ENCODE measurements at places on chromosomes 5 and 9.

- DNase-seq, result no peak
Observed at GRCh38 chr5:108681079-108681921, 66.4 kb upstream of the FER start.

GRCh38 chr5:139636207-139636792 lies 11.8 kb upstream of the CXXC5 start:
- DNase-seq, result no peak

- no peak for DNase-seq
Observed at GRCh38 chr5:5383461-5383860, 39.0 kb upstream of the ICE1 start.

DNA sequence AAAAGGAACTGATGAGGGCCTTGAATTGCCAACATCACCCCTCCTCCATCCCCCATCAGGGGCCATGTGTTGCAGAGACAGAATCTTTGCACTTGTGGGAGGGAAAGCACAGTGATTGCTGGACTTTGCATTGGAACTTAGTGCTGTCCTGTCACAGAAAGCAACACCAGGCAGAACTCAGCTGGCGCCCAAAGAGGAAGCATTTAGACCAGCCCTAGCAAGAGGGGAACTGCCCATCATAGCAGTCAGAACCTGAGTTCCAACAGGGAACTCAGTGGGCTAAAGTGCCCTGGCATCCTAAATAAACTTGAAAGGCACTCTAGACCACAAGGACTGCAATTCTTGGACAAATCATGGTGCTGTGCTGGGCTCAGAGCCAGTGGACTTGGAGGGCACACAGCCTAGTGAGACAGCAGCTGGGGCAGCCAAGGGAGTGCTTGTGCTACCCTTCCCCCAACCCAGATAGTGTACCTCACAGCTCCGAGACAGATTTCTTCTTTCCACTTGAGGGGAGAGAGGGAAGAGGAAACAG lies 128.1 kb downstream of the ACTL7B start:
- no peak for DNase-seq

DNA sequence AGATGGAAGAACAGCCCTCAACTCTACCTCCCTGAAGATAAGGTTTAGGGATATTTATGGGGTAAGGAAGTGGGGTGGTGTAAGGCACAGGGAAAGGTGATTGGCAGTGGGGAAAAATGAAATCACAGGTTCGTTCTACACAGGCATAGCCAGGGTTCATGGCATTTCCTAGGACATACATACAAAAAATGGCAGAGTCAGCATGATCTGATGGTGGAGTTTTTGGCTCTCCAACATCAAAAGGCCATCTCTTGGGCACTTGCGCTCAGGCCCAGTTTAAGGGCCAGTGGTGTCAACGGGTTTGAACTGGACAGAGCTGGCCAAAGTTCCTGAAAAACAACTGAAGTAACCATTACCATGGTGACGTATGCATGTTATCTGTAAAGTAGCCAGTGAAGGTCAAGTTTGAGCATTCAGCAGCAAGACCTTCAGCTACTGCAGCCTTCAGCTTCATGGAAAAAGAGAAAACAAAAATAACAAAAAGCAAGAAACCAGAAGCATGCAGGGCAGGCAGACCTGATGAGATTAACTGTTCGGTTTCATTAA lies 92.8 kb downstream of the SMARCA2 start:
- DNase-seq, result no peak

DNA sequence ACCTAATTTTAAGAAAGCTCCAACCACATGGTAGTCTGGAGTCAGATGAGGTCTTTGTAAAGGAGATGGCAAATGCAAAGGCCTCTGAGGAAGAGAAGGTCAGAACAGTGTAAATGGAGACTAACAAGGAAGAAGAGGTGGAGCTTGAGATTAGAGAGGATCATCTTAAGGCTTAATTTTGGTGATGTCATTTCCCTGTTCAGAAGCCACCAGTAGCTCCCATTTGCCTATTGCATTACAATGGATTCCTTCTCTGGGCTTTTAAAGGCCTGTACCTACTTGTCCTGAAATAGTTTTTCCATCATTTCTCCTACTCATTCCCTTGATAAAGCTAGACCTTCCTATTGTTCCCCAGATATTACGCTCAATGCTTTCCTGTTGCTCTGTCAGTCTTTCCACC lies 16.1 kb downstream of the PCSK5 start:
- DNase-seq, result no peak

DNA sequence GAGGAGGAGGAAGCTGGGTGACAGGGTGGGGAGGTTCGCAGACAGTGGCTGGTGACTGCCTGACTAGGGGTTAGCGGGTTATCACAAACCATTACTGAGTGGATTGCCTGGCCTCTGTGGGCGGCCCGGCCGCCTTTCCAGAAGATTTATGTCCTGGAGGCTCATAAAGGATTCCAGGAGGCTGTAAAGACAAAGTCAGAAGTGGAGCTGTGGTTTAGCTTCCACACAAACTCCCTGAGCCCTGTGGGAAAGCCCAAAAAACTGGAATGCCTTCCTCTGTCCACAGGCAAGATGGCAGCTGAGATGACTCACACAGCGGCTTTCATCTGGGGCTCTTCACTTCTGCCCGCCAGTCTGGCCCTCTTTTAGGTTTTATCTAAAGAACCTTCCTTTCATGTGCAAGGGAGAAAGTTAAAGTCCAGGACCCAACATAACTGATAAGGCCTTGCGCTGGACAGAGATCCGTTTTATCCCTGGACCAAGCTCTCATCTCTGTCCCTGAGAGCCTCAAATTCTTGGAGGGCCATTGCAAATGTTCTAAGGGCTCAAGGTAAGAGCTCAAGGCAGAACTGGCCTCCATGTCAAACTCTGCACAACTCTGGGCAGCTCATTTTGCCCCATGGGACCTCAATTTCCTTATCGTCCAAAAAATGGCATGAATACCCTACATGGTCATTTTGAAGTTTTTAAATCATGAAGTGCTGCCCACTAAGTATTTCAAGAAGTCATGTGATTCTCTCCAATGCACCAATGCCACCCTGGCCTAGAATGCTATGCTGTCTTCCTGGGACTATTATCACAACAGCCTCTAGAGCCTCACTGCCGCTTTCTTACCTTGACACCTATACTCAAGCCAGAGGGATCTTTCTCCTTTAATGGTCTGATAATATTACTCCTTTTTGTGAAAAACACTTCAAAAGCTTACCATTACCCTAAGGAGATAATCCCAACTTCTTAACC lies 249.4 kb upstream of the TRIM32 start:
- DNase-seq, result no peak

DNA sequence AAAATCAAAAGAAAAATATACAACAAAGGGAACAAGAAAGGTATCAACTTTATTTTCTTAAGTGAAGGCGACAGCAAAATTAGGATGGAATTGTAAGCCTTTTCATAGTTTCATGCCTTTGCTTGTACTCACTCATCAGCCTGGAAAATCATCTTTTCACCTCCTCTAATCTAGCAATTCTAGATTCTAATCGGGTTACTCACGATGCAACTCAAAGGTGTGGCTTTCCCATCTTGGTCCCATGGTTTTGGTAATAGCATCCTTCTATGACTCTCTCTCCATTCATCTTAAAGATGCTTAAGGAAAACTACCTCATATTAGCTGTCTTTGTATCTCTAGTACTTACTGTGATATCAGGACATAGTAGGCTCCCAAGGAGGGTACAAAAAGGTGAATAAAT lies 30.5 kb downstream of the DNAH5 start:
- DNase-seq, result no peak

GRCh38 chr9:114791312-114791711 lies 14.5 kb downstream of the TNFSF15 start:
- no peak for DNase-seq

- DNase-seq, result no peak
Observed at GRCh38 chr9:130986356-130986965, 22.5 kb upstream of the LAMC3 start.

- no peak for DNase-seq
Observed at GRCh38 chr5:87572090-87572489, 159.4 kb upstream of the CCNH start.

- DNase-seq, result no peak
Observed at GRCh38 chr5:39189292-39189955, 29.9 kb downstream of the FYB1 start.

GRCh38 chr9:33638391-33638915 lies 114.4 kb downstream of the ANKRD18B start:
- no peak for DNase-seq

GRCh38 chr5:151115272-151115905 lies 34.6 kb upstream of the TNIP1 start:
- no peak for DNase-seq

DNA sequence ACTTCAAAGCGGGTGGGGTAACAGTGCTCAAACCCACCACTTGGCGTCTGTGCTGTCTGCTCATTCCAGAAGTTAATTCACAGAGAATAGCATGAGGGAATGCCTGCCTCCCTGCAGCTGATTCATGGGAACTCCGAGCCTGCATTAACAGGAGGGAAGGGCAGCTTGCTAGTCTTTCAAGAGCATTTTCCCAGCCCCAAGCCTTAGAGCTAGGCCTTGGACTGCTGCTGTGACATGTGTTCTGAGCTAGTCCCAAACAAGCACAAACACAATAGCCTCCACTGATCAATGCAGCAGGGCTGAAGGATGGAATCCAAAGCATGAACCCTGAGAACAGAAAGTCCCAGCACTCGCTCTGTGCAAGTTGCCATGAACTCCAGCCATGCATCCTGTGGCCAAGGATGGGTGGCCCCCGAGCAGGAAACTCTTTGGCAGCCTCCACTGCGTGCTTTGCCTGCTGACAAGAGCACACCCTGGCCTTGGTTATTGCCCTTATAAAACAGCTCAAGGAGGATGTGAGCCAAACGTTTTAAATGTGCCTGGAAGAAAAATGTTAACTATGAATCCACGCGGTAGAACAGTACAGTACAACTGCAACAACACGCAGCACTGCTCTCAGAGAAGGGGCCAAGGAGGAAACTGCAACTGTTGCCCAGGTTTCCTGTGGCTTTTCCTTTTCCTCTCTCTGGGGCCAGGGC lies 653.1 kb upstream of the KLF4 start:
- DNase-seq, result no peak

- peak; percentile 89 for DNase-seq
Observed at GRCh38 chr5:14186059-14186830, 43.1 kb downstream of the TRIO start.

DNA sequence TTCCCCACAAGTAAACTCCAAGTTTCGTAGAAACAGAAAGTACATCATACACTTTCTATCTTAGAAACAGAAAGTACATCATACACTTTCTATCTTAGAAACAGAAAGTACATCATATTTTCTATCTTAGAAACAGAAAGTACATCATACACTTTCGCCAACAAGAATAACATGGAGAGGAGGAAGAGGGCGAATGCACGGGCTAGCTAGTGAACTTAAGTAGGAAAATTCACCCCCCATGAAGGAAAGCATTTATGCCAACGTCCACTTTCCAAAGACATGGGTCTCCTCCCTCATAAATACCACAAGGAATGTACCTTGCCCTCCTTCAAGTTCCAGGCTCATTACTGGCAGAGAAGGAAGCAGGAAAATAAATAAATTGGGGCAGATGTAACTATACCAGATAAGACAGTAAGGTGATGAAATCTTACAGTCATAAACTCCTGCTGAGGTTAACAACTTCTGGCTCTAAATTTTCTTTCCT lies 64.7 kb downstream of the FRMD3 start:
- no peak for DNase-seq

GRCh38 chr5:33065131-33065530 lies 354.0 kb downstream of the NPR3 start:
- no peak for DNase-seq
